ENCODE measurements at places on chromosomes 6 and 20.

DNA sequence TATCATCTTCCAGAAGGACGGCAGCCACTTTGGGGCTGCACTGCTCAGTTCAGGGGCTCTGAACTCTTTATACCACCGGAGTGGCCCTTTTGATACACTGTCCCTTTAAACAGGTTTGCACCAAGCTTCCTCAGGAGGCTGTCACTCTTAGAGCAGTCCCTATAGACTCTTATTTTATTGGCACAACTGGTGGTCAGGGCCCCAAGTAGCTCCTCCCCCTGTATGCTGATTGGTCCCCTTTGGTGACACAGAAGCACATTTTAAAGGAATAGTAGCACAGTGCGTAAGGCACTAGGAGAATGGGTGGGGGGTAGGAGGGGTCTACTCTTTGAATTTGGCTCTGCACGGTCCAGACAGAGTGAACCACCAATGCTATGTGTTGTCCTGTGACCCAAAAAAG, 122.6 kb upstream of the MLN start:
- DNase-seq, result no peak

GRCh38 chr6:11810854-11811643, 32.4 kb upstream of the ADTRP start:
- no peak for DNase-seq

- DNase-seq, result no peak
Measured at GRCh38 chr20:17810847-17811627, 111.3 kb downstream of the BANF2 start.

- peak; percentile 8 for DNase-seq
Measured at GRCh38 chr20:5569021-5569420, 181.2 kb upstream of the SHLD1 start.

DNA sequence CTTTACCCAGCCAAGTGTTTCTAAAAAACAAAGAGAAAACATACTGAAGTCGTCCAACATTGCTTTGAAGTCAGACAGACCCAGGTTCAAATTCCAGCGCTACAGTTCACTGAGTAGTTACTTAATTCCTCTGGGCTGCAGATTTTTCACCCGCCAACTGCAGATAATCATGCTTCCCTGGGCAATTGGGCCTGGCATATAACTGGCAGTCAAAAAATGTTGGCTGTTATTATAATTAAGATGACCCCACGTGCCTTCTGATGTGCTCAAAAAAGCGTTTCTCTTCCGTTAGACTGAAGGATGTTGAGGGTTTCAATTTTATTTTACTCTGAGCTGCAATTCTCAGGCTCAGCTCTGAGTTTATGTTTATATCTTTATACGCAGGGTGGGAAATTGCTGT, 156.1 kb upstream of the CITED2 start:
- DNase-seq, result no peak

- DNase-seq, result no peak
Measured at GRCh38 chr6:44624226-44624625, 236.7 kb downstream of the CDC5L start.

GRCh38 chr20:45949542-45950329, 15.3 kb downstream of the PCIF1 start:
- no peak for DNase-seq

- no peak for DNase-seq
Measured at GRCh38 chr6:12479881-12480280, 189.7 kb downstream of the EDN1 start.

GRCh38 chr6:22142856-22143255, 154.0 kb downstream of the PRL start:
- DNase-seq, result no peak

DNA sequence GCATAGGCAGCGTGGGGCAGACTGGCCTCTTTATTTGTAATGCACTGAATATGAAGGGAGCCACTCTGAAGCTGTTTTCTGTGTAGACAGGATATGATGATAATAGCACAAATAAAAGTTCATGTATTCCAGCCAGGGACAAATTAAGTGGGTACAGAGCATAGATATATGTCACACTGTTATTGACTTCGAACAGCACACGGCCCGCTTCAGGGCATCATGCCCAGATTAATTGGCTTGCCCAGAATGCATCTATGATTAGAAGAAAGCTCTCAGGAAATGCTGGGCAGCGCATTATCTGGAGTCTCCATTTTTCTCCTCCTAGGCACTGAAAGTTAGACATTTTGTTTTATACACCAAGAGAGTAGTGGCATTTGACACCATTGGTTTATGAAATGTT, 26.3 kb upstream of the SASH1 start:
- DNase-seq, result no peak

DNA sequence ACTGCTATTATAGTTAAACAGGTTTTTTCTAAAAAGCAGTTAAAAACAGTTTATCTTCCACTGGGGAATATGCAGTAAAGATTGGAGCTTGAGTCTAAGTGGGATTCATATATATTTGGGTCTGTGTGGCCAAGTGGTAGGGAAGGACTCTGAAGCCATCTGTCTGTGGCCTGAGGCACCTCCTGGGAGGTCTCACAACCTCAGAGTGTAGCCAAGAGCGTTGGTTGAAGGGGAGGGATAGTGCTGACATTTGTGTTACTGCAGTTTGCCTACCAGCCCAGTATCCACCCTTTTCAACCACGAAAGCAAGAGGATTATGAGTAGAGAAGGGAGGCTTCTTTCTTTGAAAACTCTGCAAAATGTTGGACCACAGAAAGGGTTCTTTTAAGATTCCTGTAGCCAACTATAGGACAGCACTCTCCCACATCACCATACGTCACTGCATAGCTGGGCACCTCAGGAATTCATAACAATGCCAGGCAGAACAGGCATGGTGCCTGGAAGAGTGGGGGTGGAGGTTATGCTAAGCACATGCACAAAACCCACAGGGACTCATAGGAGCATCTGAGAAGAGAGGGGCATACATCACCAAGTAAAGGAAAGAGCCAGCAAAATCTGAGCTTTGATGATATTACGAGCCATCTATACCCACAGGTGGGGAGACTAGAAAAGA, 90.5 kb upstream of the HEY2 start:
- DNase-seq, result no peak

GRCh38 chr6:130396722-130397121, 30.9 kb downstream of the TMEM200A start:
- DNase-seq, result no peak

DNA sequence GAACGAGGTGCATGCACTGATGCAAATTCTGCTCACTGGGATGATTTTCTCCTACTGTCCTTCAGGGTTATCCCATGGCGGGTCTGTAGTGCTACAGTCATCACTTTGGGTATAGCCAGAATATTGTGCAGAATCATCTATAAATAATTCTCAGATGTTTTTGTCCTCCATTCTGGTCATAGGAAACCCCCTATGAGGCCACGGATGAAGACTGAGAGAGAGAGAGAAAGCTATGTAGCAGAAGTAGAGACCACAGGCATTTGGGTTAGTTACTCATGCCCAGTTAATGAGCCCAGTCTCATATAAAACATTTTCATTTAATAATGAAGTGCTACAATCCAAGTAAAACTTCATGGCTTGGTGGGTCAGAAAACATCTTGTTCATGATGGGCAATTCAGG, 145.1 kb upstream of the PLN start:
- no peak for DNase-seq

- DNase-seq, result no peak
Measured at GRCh38 chr6:26552205-26552604, 14.0 kb downstream of the HMGN4 start.

- DNase-seq, result no peak
Measured at GRCh38 chr6:11467364-11467763, 70.2 kb upstream of the TMEM170B start.

- DNase-seq, result no peak
Measured at GRCh38 chr6:83221889-83222479, 28.8 kb downstream of the RWDD2A start.

GRCh38 chr6:117304446-117304845, 39.1 kb downstream of the VGLL2 start:
- DNase-seq, result no peak

DNA sequence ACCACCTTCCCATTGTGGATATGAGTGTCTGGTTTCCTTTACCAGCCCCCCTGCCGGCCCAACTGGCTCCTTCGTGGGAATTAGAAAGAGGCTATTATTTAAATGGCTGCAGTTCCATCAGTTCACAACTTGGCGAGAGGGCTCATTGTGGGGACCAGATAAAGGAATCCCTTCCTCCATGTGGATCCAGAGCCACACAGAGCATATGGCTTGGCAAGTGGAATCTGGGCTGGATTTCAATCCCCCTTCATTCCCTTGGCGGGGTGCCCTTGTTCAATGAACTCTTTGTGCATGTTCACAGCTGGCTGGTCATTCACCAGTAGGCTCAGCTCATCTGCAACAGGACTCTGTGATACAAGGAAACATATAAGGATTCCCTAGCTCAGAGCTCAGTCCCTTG, 140.6 kb downstream of the OPN5 start:
- DNase-seq, result no peak

DNA sequence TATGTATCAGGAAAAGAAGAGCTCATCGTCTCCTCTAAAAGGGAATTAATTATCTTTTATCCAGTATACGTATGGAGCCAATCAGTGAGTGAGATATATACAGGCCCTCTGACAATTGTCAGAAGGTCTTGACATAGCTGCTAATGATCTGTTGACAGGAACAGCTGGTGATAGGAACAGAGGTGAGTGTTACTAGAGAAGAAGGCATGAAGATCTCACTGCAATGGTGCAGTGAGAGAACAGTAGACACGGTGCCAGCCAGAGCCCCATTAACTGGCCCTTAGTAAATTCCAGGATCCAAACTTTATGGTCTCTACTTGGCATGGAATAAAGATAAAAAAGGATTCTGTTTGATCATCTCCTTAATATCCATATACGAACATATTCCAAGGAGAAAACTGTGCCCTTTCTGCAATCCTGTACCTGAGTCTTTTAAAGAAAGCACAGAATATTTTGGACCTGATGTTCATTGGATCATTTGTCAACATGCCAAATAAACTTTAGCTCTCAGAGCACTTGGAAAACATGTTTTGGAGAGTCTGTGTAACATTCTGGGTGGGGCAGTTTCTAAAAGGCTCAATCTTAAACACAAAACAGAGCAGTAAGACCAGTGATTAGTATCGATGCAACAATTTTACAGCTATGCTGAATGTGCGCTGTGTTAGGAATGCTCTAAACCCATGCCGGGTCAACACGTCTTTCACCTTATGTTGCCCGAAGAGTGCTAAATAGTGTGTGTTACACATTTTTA, 135.8 kb upstream of the CITED2 start:
- no peak for DNase-seq

DNA sequence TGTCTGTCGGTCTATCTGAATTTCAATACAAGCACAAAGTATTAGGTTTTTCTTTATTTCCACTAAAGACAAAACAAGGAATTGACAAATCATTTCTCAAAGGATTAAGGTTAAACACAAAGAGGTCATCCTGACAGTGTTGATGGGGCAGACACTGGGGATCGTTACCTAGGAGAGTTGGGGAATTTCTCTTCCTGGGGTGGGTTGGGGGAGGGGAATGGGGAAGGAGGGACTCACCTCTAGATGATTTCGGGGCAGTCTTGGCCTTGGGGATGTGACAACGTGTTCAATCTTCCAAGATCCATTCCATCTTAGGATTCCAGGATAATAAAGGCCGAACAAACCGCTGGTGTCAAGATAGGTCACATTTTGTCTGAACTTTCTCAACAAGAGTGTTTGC, 35.4 kb upstream of the FOXA2 start:
- DNase-seq, result no peak

DNA sequence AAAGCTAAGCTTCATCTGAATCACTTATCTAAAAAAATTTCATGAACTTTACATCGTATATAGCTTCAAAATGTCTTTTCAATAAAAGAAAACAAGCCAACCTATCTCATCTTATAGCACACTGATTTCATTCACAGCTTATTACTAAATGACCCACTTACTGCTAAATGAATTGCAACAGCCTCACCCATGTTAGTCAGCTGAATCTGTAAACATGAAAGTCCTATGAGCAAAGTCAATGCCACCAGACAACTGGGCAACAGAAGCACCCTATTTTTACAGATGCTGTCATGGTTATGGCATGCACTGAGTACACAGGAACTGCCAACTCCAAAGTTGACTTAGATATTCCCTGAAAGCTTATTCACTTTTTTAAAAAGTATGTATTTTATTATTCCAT, 41.2 kb upstream of the DST start:
- DNase-seq, result no peak

GRCh38 chr20:36773107-36773596, 411 bp downstream of the DSN1 start:
- no peak for DNase-seq

GRCh38 chr6:125220712-125221111, 67.1 kb downstream of the TPD52L1 start:
- DNase-seq, result no peak

- DNase-seq, result no peak
Measured at GRCh38 chr20:44792796-44793195, 17.6 kb downstream of the RIMS4 start.

GRCh38 chr20:59004763-59005522, 2.1 kb downstream of the CTSZ start:
- DNase-seq, result no peak

GRCh38 chr6:33595001-33595846, 15.1 kb upstream of the BAK1 start:
- DNase-seq, result no peak

DNA sequence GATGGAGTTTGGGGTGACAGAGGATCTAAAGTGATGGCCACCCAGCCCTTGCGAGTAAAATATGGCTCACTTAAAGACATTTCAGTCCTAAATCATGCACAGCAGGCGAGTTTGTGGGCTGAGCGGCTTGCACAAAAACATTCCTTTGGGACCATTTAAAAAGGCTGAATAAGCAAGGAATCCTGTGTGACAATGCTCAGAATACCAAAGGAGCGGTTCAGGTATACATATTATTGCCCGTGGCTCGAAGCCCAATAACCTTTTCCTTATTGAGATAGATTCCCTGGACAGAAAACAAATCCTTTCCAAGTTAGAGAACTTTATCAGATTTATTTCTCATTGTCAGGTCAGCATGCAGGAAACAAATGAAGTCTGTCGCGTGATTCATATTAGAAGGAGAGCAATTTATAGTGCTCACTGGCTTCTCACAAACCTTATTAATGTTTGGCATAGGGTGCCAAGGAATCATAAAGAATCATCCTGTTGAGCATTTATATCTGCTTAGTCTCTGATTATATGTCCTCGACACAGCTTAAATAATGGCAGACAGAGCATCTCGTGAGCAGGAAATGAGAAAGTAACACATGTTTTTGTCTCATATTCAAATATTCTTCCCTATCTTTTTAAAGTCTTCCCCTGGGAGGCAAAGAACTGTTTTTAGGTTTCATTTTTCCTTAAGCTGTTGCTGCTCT, 121.3 kb downstream of the TRMT11 start:
- no peak for DNase-seq

GRCh38 chr6:13681305-13682061, 30.2 kb downstream of the RANBP9 start:
- DNase-seq, result no peak

- no peak for DNase-seq
Measured at GRCh38 chr6:109788687-109789086, 97.6 kb downstream of the FIG4 start.

DNA sequence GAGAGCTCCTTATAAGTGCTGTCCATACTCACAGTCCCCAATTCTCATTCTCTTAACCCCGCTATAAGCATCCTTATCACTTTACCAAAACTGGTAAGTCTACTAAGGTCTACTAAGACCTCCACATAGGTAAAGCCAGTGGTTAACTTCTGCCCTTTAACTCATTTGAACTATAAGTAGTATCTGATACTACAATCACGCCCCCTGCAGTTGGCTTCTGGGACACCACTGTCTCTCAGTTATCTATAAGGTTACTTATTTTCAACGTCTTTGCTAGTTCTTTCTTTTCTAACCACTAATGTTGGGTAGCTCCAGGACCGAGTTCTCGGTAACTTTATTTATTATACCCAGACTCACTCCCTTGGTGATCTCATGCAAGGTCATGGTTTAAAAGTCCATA, 142.6 kb downstream of the ARHGAP18 start:
- no peak for DNase-seq

GRCh38 chr20:51695574-51696303, 72.5 kb downstream of the ATP9A start:
- DNase-seq, result no peak

All from urinary bladder (tissue), 4 donors.